ENCODE measurements at places on chromosomes 4 and X. TPM values are rescaled to one million over a fixed set of nuclear protein-coding genes. Genes with fewer than 3 reads are reported as not detected.

The TMPRSS11A gene
- total RNA-seq, result not detected

The EMCN gene
- not detected for total RNA-seq

The MYOZ2 gene
- not detected for total RNA-seq

The RGN gene
- total RNA-seq, result not detected

The CLDN2 gene
- not detected for total RNA-seq

GRCh38 chrX:67546496-67547423, 2.9 kb downstream of the AR start:
- DNase-seq, result no peak
- no peaks in the 10 kb centered on the region for H3K4me1 ChIP-seq
- H3K4me3 ChIP-seq, result no peak overlapping the region
- H3K27ac ChIP-seq, result no peak overlapping the region
- no peaks in the 10 kb centered on the region for H3K36me3 ChIP-seq

DNA sequence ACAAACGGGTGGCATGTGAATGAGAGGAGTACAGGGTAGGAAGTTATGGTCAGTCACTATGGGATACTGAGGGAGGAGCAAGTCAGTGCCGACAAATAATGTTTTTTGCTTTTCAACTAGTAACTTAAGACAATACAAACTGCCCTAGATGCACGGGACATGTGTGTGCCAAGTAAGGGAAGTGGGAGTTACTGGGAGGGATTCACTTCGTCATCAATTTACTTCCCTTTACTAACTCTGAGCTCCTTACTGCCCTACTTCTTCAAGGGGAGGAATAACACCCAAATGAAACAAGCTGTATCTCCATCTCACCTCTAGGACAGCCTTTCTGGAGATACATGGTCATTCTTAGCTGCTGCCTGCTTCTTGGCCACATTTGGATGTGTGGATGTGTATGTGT, 97.7 kb downstream of the DGKK start:
- no peak overlapping the region for H3K27ac ChIP-seq
- no peak for DNase-seq
- no peaks in the 10 kb centered on the region for H3K36me3 ChIP-seq
- H3K27me3 ChIP-seq, result no peaks in the 10 kb centered on the region
- no peaks in the 10 kb centered on the region for H3K4me1 ChIP-seq

DNA sequence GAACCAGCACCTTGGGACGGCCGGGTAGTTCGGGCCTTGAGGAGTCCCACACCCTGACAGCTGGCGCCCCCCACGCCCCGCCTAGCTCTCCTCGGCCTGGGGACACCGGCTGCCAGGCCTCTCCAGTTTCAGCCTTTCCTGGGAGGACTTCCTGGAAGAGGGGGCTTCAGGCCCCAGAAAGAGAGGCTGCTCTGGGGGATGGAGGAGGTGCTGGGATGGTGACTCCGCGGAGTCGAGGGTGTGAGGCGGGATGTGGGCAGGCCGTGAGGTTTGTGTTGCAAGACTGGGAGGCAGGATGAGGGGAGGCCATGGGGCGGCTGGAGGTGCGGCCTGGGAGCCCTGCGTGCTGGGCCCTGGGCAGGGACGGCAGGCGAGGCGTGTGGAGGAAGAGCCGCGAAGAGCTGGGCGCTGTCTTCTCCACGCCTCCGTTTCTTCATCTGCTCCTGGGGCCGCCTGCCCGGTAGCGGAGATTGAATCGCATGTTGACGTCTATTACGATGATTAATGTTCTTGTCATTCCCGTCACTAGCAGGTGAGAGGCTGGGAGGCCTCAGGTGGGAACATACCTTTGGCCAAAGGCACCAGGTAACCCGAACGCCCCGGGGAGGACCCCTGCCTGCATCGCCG, 918 bp upstream of the FGFRL1 start:
- H3K36me3 ChIP-seq, result peaks cover 1% of the 10 kb centered on the region
- H3K27ac ChIP-seq, result peak overlapping the region; percentile 96
- peaks cover 20% of the 10 kb centered on the region for H3K4me1 ChIP-seq
- peaks cover 27% of the 10 kb centered on the region for H3K27me3 ChIP-seq
- peak; percentile 79 for DNase-seq

DNA sequence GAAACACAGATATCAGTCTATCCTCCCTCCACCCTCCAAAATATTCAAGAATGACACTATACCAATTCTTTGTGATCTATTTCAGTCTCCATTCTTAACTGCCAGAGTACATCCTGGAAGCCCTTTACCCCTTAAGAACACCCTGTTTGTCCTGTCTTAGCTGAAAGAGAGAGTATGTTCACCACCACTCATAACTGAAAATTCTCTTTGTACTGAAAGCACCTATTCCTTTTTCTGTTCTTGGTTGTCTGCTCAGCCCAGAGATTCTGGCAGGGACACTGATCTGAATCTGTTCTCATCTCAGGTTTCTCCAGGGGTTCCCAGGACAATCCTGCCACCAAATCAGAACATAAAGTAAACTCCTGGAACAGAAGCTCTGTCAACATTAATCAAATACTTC, 25.4 kb upstream of the EREG start:
- no peaks in the 10 kb centered on the region for H3K36me3 ChIP-seq
- H3K4me3 ChIP-seq, result no peak overlapping the region
- H3K4me1 ChIP-seq, result no peaks in the 10 kb centered on the region
- no peak for DNase-seq
- no peak overlapping the region for H3K27ac ChIP-seq

DNA sequence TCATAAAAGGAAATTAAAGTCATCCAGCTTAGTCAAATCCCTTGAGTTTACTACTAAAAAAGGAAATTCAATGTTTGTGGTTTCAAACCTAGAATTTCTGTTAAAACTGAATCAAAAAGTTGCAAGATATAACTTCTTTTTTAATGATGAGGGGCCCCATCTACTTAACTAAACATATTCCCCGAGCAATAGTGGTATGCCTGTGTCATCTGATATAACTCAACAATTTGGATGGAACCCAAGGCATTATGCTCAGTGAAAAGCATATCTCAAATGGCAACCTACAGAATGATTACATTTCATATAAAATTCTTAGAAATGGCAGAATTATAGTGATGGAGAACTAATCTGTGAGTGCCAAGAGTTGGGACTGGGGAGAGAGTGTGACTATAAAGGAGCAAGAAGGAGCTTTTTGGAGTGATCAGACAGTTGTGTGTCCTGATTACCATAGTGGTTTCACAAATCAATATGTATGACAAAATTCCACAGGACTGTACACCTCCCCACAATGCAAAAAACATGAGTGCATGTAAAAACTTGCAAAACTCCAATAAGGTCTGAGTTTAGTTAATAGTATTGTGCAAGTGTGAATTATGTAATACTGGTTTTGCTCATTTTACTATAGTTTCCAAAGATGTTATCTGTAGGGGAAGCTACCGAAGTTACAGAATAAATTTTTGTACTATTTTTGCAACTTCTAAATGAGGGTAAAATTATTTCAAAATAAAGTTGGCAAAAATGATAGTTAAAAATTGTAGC, 323.2 kb downstream of the ARHGAP24 start:
- DNase-seq, result no peak
- no peak overlapping the region for H3K27ac ChIP-seq
- H3K4me1 ChIP-seq, result no peaks in the 10 kb centered on the region
- H3K36me3 ChIP-seq, result no peaks in the 10 kb centered on the region
- no peak overlapping the region for H3K4me3 ChIP-seq
- no peaks in the 10 kb centered on the region for H3K27me3 ChIP-seq

- H3K27ac ChIP-seq, result no peak overlapping the region
- no peaks in the 10 kb centered on the region for H3K27me3 ChIP-seq
- no peak for DNase-seq
- no peak overlapping the region for H3K4me3 ChIP-seq
Measured at GRCh38 chrX:1911401-1912128, 296.7 kb downstream of the ASMT start.

DNA sequence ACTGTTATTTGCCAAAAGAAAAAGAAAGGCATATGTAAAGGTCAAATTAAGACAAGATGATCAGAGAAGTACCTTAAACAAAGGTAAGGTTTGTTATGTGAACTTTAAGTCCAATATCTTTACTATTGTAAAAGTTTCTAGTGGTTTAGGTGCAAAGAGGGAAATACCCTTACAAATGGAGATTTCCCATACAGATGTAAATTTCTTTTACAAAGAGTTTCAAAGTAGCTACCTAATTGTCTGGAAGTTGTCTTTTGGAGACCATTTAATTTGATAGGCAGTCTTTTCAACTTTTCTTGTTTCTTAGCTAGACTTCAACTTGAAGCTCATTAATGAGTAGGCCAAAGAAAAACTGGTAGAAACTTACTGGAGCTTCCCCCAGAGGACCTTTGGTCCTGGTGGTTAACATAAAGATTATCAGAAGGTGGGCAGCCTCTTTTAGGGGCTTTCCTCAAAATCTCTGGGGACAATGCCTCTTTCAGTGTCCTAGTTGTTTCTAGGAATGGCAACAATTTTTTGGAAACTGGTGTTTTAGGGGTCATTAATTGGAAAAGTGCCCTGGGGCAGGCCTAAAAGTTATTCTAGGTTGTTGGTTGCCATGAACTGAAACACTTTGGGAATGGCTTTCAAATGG, 297.3 kb downstream of the GUCY2F start:
- H3K27ac ChIP-seq, result no peak overlapping the region
- DNase-seq, result no peak
- no peaks in the 10 kb centered on the region for H3K36me3 ChIP-seq

DNA sequence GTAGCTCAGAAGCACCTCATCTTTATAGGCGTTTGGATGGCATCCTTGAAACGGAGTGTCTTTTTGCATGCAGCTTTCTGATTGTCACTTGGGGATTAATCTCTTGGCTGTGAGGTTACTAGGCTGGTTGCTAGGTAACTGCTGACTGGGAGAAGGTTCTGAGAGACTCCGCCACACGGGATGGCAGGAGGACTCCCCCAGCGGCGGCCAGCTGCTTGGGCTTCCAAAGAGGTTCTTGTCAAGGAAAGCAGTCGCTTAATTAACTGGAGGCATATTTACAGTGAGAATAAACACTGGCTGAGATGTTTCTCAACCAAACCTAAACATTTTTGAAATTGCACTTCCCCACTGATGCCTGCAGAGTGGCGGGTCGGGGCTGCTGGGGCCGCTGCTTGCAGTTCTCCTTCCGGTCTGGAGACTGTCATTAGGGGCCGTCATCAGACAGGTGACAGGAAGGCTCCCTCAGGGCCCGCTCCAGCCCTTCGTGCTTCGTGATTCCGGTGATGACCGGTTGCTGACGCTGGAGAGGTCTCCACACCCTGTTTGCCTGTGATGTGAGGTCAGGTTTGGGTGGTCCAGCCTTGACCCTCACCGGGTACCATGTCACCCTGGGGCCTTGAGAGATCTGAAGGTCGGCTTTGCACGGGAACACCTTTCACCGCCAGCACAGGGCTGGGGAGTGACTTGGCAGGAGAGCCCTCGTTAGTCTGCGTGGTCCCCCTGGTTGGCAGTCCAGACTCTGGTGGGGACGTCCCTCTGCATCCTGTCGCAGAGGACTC, 9.1 kb downstream of the NSG1 start:
- H3K27ac ChIP-seq, result no peak overlapping the region
- H3K4me1 ChIP-seq, result no peaks in the 10 kb centered on the region
- H3K36me3 ChIP-seq, result no peaks in the 10 kb centered on the region
- no peak overlapping the region for H3K4me3 ChIP-seq

- H3K4me3 ChIP-seq, result no peak overlapping the region
- peaks cover 2% of the 10 kb centered on the region for H3K27me3 ChIP-seq
- no peaks in the 10 kb centered on the region for H3K4me1 ChIP-seq
- peak; percentile 20 for DNase-seq
Measured at GRCh38 chrX:15349046-15349445, 13.7 kb upstream of the PIGA start.

DNA sequence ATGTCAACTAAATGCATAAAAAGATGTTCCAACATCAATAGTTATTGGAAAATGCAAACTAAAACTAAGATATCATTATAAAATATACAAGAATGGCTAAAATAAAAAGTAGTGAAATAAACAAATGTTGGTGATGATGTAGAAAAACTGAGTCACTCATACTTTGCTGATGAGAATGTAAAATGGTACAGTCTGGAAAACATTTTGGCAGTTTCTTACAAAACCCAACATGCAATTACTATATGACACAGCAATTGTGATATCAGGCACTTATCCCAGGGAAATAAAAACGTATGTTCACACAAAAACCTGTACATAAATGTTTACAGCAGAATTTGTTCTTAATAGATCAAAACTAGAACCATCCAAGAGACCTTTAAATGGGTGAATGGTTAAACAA, 182.6 kb downstream of the RTL9 start:
- no peaks in the 10 kb centered on the region for H3K4me1 ChIP-seq
- H3K27ac ChIP-seq, result no peak overlapping the region
- H3K4me3 ChIP-seq, result no peak overlapping the region

GRCh38 chr4:147207911-147208310, 262.2 kb upstream of the TTC29 start:
- no peak overlapping the region for H3K4me3 ChIP-seq
- no peaks in the 10 kb centered on the region for H3K27me3 ChIP-seq

- H3K36me3 ChIP-seq, result no peaks in the 10 kb centered on the region
- H3K27me3 ChIP-seq, result peaks cover 2% of the 10 kb centered on the region
- DNase-seq, result no peak
- no peak overlapping the region for H3K27ac ChIP-seq
- no peaks in the 10 kb centered on the region for H3K4me1 ChIP-seq
- H3K4me3 ChIP-seq, result no peak overlapping the region
Measured at GRCh38 chr4:89196056-89196674, 84.8 kb downstream of the TIGD2 start.

- H3K27ac ChIP-seq, result no peak overlapping the region
- H3K27me3 ChIP-seq, result peaks cover 2% of the 10 kb centered on the region
- H3K4me1 ChIP-seq, result no peaks in the 10 kb centered on the region
- DNase-seq, result no peak
Measured at GRCh38 chr4:11158971-11159370, 269.7 kb downstream of the HS3ST1 start.

GRCh38 chrX:129318375-129318774, 204.9 kb downstream of the SMARCA1 start:
- DNase-seq, result no peak
- peaks cover 1% of the 10 kb centered on the region for H3K27me3 ChIP-seq
- H3K4me1 ChIP-seq, result no peaks in the 10 kb centered on the region
- H3K4me3 ChIP-seq, result no peak overlapping the region

DNA sequence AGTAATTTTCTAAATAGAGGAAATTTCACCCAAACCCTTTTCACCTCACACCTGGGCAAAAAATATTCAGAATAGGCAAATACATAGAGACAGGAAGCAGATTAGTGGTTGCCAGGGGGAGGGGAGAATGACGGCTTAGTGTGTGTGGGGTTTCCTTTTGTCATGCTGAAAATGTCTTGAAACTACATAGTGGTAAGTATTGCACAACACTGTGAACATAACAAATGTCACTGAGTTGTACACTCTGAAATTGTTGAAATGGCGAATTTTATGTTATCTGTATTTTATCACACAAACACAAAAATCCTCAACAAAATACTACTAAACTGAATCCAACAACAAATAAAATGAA, 60.7 kb upstream of the PLAC1 start:
- no peak overlapping the region for H3K27ac ChIP-seq
- H3K27me3 ChIP-seq, result no peaks in the 10 kb centered on the region
- peak; percentile 37 for DNase-seq
- H3K4me3 ChIP-seq, result no peak overlapping the region
